IPS DF 6.9 (cell line): ENCODE measurements at places on chromosomes 5 and 9.
A peak's percentile ranks its signal among the peaks of the same experiment; 100 is the strongest.

DNA sequence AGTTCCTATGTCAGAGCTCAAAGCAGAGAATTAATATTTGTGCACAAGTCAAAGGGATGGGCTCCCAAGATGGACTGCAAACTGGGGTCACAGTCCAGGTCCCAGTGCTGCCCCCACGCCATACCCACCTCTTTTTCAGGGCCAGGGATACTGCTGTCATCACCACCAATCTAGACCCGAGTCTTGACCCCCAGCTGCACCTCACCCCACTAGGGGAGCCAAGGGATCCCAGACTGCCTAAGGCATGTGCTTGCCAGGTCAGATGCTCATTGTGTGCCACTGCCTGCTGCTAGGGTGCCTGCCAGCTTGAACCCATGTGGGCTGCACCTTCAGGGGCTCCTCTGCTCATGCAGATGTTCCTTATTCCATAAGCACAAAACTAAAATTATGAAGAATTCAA, 215.6 kb upstream of the NREP start:
- DNase-seq: no peak

DNA sequence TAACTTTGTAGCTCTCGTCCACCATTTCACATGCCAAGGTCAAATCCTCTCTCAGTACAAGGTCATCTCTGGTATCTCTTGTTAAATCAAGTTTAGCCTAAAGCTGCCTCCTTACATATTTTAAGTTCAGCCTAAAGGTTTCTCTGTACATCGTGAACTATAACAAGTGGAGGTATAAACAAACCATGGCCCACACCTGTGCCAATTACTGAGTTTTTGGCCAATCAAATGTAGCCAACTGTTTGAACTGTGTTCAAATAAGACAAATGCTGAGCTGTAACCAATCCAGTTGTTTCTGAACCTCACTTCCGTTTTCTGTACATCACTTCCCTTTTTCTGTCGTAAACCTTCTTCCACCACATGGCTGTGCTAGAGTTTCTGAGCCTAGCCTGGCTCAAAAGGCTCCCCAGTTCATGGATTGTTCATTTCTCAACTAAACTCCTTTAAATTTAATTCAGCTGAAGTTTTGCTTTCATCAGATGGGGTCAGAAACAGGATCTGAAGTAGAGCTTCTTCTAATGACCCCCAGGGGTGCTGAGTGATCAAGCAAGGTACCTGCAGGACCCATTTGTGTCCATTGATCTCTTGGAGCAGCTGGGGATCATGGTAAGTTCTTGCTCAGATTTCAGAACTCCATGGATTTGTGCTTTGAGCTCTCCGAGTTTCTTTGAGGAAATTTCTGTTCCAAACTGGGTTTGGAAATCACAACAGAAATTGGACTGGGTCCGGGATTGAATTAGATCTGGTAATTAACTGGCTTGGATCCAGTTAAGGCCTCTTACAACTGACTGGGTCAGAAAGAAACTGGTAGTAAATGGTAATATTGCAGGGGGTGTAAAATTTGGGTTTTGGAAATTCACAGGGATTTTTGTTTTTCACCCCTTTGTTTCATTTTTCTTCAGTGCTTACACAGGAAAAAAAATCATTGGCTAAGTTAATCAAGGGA, 11.0 kb upstream of the NANS start:
- no peak for DNase-seq

DNA sequence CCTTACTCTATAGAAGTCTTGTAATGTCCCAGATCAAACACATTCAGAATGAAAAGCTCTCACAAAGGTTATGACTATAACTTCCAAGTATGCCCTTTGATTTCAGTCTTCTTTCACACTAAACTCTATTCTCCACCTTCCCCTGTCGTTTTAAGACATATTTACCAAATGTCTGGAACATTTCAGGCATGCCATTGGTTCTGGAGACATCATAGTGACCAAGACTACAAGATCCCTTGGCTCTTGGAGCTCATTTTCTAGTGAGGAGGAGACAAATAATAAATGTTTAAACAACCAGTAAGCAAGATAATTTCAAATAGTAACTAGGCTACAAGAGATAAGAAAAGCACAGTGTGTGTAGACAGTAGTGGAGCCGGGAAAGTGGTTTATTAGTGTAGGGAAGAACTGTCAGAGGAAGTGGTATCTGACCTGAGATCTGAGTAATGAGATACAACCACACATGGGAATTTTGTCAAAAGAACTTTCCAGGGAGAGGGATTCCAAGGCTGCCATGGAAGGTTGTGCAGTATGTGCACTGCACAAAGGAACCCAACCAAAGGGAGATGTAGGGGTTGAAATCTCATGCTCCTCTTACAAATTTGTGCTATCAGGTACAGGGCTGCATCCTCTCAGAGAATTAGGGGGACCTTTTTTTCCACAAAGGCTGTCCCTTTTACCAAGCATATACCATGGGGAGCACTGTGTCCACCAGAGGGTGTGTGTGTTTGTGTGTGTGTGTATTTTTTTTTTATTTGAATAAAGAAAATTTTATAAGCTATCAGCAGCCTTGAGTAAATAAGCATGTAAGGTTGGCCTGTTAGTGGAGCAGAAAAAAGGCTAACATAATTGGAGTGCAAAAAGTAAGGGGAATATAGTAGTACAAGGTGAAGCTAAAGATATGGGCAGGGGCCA, 1279.1 kb upstream of the WWC1 start:
- no peak for DNase-seq

- no peak for DNase-seq
These were observed 16.7 kb downstream of the ATPSCKMT start for GRCh38 chr5:10233011-10233410.

DNA sequence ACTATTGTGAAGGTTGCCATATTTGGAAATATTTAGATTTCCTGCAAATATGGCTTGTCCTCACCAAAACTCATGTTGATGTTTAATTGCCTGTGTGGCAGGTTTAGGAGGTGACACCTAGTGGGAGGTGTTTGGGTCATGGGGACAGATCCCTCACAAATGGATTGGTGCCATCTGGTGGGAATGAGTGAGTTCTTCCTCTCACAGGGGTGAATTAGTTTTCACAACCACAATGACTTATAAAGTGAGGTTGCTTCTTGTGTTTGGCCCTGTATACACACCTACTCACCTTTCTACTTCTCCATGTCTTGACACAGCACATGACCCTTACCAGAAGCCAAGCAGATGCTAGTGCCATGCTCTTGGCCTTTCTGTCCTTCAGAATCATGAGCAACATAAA, 41.1 kb downstream of the ISOC1 start:
- DNase-seq: peak; percentile 11

DNA sequence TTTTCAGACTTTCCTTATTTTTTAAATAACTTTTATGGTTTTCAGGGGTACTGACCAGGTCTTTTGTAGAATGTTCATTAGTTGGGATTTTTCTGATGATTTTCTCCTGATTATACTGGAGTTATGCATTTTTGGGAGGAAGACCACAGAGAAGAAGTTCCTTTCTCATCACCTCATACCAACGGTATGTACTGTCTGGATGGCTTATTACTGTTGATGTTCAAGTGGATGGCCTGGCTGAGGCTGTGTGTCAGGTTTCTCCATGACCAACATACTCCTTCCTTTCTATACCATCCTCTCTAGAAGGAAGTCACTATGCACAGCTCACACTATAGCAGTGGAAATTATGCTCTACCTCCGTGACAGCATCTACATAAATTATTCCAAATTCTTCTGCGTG, 71.1 kb upstream of the NR3C1 start:
- no peak for DNase-seq

DNA sequence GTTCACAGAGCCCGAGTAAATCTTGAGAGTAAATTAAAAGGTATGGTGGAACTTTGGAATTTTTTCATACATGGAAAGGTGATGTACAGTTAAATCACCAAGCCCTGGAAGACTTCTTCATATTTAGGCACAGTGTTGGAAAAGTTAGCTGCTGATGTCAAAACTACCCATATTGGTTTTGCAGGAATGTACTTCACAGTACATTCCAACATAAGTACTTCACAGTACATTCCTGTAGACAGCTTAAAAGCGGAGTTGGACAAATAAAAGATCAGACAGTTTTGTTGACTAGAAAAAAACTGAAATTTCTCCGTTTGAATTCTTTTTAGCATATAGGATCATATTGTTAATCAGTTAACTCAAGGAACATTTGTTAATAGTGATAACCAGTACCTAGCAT, 1.8 kb downstream of the RANBP17 start:
- no peak for DNase-seq

GRCh38 chr5:180090769-180091546, 19.4 kb upstream of the RNF130 start:
- no peak for DNase-seq

- DNase-seq: no peak
These were observed 763 bp upstream of the IRX2 start for GRCh38 chr5:2752059-2752820.

DNA sequence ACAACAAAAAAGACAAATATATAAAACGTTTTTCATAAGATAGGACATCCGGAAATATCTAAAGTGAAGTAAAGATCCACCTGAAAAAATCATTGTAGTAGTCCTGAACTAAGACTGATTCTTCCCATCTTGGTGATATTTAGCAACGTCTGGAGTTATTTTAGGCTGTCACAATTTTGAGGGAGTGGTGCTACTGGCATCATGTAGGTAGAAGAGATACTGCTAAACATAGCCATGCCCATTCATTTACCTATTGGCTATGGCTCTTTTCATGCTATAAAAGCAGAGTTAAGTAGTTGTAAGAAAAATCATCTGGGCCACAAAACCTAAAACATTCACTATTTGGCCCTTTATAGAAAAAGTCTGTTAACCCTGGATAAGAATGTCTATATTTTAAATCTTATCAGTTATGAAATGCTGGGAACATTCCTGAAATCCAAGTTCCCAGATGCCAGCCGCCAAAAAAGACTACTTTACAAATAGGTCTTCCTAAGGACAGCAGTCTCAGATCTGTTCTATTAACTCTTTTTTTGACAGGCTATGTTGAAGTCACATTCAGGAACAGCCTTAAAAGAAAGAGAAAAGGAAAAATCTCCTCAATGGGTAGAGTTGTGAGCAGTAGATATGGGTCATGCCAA, 27.0 kb downstream of the RAPGEF6 start:
- DNase-seq: no peak

DNA sequence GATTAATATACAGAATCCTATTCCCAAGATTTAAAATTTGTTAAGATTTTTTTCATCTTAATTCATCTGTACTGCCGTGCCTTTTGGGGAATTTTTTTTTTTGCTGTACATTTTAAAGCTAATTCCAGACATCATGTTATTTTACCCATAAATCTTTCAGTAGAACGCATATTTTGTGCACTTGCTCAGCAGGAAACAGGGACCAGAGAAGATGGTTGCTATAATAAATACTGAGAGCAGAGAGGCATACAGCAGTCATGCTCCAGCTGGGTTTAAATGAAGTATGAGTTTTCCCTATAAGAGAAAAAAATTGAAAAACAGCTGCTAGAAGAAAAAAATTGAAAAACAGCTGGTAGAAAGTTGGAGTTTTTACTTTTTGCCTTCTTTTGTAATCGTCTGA, 196.9 kb upstream of the PUM3 start:
- no peak for DNase-seq

- no peak for DNase-seq
These were observed 48.2 kb upstream of the CTNNA1 start for GRCh38 chr5:138705007-138705406.

DNA sequence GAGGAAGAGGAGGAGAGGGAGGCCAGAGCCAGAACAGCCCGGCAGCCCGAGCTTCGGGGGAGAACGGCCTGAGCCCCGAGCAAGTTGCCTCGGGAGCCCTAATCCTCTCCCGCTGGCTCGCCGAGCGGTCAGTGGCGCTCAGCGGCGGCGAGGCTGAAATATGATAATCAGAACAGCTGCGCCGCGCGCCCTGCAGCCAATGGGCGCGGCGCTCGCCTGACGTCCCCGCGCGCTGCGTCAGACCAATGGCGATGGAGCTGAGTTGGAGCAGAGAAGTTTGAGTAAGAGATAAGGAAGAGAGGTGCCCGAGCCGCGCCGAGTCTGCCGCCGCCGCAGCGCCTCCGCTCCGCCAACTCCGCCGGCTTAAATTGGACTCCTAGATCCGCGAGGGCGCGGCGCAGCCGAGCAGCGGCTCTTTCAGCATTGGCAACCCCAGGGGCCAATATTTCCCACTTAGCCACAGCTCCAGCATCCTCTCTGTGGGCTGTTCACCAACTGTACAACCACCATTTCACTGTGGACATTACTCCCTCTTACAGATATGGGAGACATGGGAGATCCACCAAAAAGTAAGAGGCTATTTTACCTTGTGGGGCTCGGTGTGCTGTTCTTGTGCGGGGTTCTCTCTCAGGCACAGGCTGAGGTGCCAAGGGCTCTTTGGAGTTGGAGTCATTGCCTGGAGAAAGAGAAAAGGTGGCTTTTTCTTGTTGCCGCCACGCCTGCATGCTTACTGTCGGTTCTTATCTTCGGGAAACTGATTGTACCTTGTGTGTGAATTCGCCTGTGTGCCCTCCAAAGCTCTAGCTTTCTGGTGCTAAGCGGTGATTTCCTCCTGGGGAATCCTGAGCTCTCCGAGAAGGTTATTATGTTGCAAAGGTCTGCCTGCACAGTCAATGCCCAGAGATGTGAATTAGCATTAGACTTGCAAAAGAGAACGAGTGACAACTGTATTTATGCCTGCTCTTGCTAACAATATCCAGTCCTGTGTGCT, at the start of gene ISL1:
ISL1 (plus strand) TSS at position 318 of the 991 bp plus-strand sequence; CDS start at position 542, 224 bp downstream.
- DNase-seq: no peak

DNA sequence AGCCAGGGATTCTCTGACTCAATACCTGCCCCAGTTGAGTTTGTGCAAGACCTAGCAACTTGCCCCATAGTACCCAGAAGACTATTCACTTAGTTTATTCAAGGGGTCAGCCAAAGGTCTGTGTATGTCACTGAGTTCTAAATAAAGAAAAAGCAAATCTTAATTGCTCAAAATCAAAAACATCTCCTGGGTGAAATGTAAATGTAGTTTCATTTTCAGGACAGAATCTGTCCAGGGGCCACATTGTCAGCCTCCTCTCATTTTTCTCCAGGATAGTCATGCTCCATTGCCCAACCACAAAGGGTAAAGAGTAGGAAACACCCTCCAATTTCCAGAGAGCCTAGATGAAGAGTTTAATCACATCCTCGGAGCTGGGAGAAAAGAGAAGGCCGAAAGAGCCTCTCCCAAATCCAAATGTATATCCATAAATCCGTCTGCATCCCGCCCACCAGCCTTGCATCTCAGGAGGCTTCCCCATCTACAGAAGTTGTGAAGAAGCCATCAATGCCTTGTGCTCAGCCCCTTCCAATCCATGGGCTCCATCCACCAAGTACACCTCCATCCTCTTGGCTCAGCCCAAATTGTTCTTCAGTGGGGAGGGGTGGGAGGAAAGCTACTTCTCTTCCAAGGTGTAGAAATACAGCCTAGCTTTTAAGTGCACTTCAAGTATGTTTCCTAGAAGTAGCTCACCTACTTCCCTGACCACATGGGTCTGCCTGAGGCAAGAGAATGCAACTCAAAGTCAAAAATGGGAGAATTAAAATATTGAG, 26.9 kb downstream of the ADAM19 start:
- no peak for DNase-seq

DNA sequence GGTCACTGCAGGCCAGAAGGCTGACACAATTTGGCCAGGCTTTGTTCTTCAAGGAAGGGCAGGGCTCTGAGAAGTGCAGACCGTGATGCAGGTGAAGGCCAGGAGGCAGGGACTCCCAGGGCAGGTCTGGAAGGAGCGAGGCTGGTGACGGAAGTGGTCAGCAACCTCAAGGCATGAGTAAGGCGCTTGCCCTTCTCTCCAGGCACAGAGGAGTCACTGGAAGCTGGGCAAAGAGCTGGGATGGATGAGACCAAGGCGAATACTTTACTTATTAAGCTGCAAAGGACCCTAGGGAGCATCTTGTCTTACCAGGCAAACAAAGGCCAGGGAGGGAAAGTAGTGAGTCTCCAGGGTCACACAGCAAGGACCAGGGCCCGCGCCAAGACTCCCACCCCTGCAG, 18.6 kb downstream of the IRF1 start:
- DNase-seq: no peak

GRCh38 chr9:111633389-111633736, 2.2 kb downstream of the DNAJC25 start:
- no peak for DNase-seq
